Ovary (tissue), 10 donors: ENCODE measurements at places on chromosomes 7 and 10.
A peak's percentile ranks its signal among the peaks of the same experiment; 100 is the strongest.

DNA sequence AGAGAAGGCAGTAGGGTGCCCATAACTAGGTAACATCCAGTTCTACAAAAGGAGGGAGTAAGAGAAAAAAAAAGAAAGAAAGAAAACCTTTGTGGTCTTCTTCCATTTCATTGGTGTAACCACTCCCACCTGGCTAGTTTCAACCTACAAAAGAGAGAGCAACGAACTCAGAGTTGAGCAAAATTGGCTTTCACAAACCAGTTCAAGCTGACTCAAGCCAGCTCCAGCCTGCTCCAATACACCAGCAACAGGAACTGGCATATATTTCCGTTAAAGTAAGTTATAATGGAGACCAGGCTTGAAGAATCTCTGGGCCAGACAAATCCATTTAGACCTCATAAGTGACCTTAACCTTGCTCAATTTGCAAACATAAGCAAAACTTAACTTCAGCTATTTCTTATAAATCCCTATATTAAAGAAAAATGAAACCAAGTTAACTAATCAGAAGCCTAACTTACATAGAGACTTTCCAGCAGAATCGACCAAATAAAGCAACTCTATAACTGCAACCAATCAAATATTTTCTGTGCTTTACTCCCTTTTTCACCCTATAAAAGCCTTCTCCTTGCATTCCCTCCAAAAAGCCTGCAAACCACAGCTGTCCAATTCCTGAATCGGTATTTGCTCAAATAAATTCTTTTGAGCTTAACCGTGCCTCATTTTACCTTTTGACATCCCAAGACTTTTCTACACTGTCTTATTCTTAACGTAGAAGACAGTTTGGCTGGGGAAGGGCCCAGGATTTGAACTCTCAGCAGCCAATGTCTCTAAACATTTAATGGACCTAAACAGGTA, 10.1 kb downstream of the ANKRD22 start:
- no peak for DNase-seq

GRCh38 chr7:38307640-38308039, 34.2 kb upstream of the TARP start:
- no peak for DNase-seq

GRCh38 chr7:40498924-40499510, 364.2 kb downstream of the SUGCT start:
- DNase-seq: no peak

GRCh38 chr7:52088008-52088901, 771.6 kb upstream of the COBL start:
- DNase-seq: peak; percentile 30

GRCh38 chr7:898460-898854, 22.1 kb downstream of the GET4 start:
- no peak for DNase-seq

GRCh38 chr7:132279718-132280117, 296.6 kb downstream of the PLXNA4 start:
- no peak for DNase-seq

DNA sequence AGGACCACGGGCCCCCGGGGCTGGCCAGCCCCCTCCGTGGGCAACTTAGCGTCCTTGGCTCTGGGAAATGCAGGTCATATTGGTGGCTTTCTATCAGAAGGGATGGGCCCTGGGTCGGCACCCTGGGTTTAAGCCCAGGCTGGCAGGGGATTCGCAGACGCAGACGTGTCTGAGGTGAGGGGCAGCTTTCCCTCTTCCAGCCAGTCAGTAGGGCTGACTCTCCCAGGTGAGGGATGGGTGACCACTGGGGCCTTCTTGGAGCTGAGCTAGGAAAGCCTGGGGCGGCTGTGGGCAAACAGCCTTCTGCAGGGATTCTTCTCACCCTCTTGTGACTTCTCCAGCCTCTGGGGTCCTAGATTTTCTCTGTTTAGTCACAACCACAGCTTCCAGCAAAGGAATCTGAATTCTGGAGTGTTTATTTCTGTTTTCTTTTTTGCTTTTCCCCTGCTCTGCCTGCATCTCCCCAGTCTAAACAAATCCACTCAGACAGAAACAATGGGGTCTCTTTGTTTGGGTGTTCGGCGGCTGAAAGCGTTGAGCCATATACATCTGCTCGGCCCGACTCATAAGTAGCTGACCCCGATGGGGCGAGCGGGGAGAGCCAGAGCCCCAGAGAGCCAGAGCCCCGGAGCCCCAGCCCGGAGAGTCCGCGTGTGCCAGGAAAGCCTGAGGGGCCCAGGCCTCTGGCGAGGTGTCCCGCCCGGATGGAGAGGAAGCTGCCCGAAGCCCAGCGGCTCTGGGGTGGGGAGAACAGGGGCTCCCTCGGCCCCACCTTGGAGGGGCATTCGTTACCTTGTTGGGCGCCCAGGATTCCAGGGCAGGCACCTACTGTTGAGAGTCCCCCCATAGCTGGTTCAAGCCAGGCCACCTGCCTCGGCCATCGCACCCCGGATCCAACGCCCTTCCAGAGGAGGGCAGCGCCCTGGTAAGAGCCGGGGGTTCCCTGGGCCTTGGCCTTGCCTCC, 2.0 kb downstream of the MNX1 start:
- no peak for DNase-seq
